Stimulated activated CD4-positive, alpha-beta T cell treated with anti-CD3 and anti-CD28 coated beads, TNF-alpha, amount 100 ng/mL, for 48 hours (primary cell): ENCODE measurements at places on chromosomes 12 and 14.

DNA sequence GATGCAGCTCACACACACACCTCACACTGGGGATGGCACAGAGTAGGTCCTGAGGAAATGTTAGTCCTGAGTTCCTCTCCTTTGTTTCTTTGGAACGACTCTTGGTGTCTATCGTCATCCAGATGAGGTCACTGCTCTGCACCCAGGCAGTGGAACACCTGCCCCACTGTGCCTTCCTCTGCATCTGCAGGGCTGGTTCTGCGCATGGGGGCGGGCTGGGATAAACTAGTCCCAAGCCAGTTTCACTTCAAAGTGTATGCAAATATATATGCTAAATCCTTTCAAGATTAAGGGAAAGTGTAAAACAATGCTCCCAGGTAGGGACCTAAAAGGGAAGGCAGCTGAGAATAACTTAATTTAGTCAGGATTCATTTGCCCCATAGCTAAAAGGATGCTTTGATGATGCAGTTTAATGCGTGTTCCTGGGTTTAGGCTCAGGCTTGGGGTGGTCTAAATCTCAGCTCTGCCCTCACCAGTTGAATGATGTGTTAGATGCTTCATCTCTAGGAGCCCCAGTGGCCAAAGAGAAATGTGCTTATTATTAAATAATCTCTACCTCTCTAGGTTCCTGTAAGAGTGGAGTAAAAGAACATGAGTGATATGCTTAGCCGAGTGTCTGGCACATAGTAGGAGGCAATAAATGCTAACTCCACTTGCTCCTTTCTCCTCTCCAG is 47.1 kb upstream of the OVCH1 start:
- DNase-seq, result no peak

GRCh38 chr12:92192360-92192759 is 46.7 kb upstream of the BTG1 start:
- DNase-seq, result no peak

GRCh38 chr14:33364466-33364865 is 425.8 kb downstream of the NPAS3 start:
- DNase-seq, result no peak

DNA sequence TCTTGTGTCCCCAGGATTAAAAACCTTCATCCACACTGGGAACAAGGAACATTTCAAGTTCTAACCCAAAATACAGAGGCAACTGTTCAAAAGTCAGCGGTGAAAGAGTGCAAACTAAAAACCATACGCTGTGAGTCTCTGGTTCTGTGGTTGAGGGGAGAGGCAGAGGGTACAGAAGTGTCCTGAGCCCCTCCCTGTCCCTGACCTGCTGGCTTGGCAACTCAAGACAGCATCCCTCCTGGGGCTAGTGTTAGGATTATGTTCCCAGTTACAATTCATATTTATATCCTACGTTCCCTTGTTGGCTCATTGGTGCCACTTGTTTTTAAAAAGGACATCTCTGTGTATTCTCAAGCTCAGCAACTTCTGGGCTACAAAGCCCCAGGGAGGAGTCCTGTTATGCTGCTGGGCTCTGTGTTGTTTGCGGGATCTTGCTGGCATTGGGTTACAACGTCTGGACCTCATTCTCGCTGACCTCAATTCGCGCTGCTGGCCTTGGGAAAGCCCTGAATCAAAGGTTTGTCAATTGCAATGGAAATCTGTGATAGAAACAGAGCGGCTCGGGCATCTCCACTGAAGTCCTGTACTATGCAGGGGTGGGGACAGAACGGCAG is 420.8 kb downstream of the FUT8 start:
- no peak for DNase-seq

DNA sequence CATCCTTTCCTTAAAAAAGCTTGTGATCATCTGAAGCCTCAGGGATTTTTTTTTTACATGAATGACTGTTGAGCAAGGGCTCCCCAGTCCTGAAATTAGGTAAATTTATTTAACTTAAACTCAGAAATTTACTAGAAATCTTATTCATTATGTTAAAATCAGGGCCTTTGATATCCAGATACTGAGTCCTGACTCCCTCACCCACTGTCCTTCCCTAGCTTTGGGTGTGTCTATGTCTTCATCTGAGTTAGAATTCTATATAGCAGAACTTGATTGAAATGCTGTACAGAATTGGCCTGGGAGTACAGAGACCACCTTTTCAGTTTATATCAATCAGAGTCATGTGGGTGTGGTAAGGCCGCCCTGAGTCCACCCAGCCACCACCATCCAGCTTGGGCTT is 260.0 kb downstream of the CACNA1C start:
- DNase-seq, result no peak

DNA sequence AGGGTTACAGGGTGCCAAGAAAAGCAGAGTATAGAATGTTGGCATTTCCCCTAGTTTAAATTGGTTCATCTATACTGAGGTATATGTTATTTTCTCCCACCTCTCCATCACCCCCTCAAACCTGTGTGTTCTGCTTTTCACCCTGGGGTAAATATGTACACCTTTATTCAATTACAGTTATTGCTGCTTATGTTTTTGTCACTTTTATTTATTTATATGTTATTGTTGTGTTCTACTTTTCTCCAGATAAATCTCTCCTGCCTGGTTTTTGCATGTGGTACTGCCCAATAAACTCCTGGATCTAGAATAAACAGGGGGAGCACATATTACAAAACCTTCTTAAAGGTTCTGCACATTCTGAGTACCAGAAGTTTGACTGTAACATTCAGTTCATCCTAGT is 122.1 kb upstream of the NPAS3 start:
- DNase-seq, result no peak

GRCh38 chr14:64971943-64972791 is at the start of gene RAB15:
Gene RAB15, minus strand, starts transcription at chr14:64972336. Its CDS starts 260 bp downstream, at chr14:64972076.
- no peak for DNase-seq

DNA sequence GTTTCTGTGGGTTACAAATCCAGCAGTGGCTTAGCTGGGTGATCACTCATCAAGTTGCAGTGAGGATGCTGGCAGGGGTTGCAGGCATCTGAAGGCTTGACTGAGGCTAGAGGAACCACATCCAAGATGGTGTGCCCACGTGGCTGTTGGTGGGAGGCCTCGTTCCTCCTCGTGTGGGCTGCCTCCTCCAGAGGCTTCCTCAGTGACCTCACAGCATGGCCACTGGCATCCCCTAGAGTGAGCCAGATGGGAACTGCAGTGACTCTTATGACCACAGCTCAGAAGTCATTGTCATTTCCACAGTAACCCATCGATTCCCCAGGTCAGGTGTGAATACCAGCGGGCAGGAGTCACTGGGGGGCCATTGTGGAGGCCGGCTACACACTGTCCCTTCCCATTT is 17.8 kb downstream of the AACS start:
- DNase-seq, result no peak

- DNase-seq, result no peak
Observed at GRCh38 chr14:63214417-63215196, 10.4 kb downstream of the RHOJ start.

DNA sequence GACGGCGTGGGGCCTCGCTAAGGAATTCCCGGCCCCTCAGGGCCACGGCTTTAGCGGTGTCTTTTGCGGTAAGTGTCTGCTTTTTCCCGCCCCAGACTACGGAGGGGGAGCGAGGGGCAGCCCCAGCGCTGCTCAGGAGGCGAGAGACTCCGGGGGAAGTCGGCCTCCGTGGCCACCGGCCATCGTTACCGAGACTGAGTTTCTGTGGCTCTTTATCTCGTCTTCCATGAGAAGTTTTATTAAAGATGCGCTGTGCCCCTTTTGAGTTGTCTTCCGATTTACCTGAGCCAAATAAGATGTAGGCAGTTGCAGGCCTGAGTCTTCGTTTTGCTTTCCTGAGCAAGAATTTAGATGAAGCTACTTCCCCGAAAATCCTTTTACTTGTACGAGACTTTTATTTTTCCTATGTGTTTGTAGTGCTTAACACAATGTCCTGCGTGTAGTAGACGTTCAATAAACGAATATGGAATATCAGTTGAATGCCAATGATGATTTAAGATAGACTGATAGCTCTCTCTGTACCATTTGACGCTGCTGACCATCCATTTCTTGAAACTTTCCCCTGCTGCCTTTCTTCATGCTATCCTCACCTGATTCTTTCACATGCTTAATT is 462 bp downstream of the SRP54 start:
- DNase-seq, result no peak

DNA sequence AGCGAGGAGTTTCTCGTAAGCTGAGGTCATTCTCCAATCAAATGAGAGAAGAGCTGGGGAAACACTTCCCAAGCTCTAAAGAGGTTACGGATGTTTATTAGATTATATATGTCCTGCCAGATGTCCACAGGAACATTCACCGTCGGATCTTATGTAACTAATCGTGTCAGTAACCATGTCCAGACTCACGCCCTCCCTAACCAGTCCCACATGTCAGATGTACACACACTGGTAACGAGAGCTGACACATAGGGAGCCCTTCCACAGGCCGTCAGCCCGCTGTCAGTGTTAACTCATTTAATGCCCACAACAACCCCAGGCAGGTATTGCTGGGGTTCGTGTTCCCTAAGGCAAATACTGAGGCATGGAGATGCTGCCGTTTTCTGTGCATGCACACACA is 223.7 kb upstream of the RTL1 start:
- DNase-seq, result no peak

- no peak for DNase-seq
Observed at GRCh38 chr14:95536036-95536593, 1.3 kb downstream of the GLRX5 start.

DNA sequence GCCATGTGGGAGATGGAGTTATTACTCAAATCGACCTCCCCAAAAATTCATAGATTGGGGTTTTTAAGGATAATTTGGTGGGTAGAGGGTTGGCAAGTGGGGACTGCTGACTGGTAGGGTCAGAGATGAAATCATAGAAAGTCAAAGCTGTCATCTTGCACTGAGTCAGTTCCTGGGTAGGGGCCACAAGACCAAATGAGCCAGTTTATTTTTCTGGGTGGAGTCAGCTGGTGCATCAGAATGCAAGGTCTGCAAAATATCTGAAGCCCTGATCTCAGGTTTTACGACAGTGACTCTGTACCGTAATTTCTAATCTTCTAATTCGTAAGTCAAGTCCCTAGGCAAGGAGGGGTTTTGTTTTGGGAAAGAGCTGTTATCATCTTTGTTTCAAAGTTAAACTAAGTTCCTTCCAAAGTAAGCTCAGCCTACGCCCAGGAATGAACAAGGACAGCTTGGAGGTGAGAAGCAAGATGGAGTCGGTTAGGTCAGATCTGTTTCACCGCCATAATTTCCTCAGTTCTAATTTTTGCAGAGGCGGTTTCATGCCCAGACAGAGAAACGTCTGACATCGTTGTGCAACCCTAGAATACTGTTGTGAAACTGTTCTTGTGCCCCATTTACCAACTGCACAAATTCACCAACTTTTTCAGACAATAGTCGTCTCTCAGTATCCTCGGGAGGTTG is 104.5 kb upstream of the SFSWAP start:
- no peak for DNase-seq

DNA sequence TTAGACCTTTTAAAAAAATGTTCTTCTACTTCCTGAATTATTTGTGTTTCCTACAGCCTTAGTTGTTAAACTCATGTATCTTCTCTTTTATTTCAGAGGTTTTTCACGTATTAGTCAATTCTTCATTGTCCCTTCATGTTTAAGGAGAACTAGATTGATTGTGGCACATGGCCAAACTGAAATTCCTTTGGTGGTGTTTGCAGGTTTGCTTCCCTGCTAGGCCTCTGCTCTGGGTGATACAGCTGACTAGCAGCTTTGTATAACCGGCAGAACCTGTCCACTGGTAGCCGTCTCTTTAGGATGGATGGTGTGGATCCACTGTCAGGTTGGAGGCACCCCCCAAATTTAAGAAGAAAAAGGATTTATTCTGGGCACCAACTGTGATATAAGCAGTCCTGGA is 262.1 kb downstream of the FBXL14 start:
- no peak for DNase-seq

GRCh38 chr12:1544996-1545700 is 49.2 kb downstream of the FBXL14 start:
- DNase-seq, result no peak
